ENCODE measurements at places on chromosomes 1 and 21.

DNA sequence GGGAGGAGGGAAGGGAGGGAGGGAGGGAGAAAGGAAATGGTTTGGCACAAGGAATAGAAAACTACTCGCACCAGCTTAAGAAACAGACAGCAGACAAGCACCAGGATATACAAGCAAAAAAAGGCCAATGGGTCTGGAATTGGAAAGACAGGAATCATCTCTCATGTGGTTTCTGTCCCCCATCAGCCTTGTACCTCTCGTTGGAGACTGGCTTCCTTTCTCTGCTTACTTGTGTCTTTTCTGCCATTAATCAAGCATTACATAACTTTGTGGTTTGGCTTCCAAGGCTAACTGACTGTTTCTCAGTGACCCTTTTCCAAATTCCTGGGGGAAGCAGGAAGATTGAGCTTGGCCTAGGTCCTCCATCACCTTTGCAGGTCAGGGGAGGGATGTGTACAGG, 11.8 kb upstream of the RALGPS2 start:
- DNase-seq, result no peak

DNA sequence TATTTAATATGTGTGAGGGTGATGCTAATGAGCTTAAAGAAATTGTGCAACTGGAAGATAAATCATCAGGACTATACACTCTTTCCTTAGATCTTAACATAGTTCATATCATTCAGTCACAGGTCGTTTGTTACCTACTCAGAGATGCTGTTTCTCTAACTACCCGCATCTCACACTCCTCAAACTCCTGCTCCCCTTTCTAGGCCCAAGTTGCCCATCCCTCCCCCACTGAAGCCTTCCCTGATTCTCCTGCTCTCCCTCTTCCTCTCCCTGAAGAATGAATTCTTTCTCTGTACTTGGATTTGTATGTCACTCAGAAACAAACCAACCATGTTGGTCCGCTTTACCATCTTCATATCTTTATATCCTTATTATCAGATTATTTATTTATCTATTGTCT, 9.1 kb downstream of the SH3GLB1 start:
- no peak for DNase-seq

DNA sequence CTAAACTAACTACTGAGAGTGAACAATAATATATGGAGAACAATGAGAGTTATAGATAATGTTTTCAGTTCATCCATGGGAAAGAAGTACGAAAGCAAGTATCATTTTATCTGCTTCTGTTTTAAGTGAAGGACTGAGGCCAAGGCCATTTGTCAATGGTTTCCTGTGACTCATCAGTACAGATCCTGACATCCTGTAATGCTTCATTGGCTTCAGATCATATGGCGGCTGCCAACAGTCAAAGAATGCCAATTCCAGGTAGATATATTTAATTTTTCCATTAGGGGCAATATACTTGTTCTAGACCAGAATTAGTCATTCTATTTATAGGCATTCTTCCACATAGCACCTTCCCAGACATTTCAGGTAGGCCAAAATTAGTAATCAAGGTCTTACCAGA, 97.3 kb downstream of the USH2A start:
- DNase-seq, result peak; percentile 37

DNA sequence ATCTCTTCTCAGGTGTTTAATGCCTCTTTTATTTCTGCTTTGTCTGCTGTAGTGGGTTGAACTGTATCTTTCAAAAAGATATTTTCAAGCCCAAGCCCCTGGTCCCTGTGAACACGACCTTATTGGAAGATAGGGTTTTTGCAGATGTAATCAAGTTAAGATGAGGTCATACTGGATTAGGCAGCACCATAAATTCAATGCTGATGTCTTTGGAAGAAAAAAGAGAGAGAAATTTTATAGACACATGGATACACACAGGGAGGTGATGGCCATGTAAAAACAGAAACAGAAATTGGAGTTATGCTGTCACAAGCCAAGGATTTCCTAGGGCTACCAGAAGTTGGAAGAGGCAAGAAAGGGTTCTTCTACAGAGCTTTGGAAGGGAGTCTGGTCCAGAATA, 301.4 kb downstream of the KCTD3 start:
- DNase-seq, result no peak

GRCh38 chr1:180168786-180169639, 14.3 kb downstream of the QSOX1 start:
- no peak for DNase-seq

- no peak for DNase-seq
Measured at GRCh38 chr1:41792485-41792770, 126.3 kb downstream of the HIVEP3 start.

DNA sequence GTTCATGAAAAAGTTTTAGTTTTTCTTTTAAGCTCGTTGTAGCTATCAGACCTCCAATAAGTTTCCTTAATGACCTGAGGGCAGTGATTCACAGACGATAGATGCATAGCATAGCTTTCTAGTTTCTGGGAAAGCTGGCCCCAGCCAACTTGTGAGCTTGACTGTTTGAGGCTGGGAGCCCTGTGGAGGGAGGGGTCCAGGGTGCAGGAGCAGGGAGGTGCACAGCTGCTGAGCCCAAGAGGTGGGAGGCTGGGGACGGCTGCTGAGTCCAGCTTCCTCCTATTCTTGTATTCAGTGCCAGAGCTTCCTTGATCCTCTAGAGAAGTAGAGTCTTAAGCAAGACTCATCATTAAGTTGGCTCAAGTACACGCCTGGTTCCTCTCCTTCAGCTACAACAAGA, 11.0 kb upstream of the AVPR1B start:
- DNase-seq, result no peak

DNA sequence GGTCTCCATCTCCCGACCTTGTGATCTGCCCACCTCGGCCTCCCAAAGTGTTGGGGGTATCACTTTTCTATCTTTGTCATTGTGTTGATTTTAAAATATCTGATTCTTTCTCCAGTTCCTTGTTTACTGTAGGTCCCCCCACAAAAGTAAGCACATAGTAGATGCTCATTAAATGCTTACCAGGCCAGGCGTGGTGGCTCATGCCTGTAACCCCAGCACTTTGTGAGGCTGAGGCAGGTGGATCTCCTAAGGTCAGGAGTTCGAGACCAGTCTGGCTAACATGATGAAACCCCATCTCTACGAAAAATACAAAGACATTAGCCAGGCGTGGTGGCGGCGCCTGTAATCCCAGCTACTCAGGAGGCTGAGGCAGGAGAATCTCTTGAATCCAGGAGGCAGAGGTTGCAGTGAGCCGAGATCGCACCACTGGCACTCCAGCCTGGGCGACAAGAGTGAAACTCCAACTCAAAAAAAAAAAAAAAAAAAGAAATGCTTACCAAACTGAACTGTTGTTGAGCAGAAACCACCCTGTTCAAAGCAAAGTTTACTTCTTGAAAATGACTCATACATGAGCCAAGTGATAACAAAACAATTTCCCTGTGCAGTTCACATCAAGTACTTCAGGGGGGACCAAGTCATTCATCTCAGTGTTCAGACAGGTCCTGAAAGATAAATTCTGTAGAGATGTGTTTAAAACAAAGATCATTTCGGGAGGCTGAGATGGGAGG, 24.3 kb upstream of the NID1 start:
- DNase-seq, result peak; percentile 36

GRCh38 chr1:12543740-12544154, 74.3 kb downstream of the DHRS3 start:
- no peak for DNase-seq

- peak; percentile 94 for DNase-seq
Measured at GRCh38 chr1:200351826-200352549, 57.8 kb downstream of the ZNF281 start.

DNA sequence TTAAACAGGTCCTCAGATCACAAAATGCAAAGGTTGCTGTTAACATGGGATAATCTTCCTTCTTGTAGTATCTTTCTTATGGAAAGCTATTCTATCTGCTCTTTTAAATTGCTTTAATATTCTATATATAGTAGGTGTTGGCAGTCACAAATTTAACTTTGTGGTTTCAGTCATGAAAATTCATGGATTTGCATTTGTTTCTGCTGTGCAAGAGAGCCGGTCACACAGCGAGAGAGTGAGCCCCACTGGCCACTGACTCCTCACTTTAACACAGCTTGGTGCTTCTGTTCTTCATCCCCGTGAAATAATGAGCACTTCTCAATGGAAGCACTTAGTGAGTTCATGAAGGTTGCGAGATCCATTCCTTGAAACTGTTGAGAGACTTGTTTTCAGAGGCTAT, 18.1 kb upstream of the BMP8A start:
- no peak for DNase-seq

DNA sequence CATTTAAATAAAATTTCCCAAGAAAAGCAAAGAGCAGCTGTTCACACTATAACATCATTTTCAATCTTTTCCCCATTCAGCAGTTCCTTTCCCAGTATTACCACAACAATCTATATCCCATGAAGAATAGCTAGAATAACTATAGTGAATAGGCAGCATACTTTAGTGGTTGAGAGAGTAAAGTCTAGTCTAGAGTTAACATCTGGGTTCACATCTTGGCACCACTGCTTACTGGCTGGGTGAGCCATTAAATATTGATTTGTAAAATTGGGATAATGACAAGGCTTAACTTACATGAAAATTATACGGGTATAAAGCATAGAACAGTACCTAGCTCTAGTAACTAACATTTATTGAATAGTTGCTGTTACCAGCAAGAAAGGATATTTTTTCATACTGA, 14.4 kb downstream of the S100PBP start:
- no peak for DNase-seq

GRCh38 chr21:44088401-44088780, 18.8 kb upstream of the PWP2 start:
- DNase-seq, result no peak

DNA sequence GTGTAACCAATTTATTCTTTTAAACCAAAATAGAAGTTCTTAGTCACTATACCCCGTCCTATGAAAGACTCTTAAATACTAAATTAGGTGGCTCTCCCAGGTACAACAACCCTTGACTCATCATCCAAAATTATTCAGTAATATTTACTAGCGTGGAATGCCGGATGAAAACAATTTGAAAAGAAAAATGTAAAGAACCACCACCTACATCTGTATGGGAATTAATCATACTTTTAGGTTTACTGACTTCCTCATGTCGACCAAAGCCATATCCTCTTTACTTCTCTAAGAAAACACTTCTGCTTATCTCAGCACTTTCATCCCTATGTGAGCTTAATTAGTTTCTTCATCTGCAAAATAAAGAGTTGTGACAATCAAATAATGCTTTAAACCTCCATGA, 139.6 kb downstream of the AKT3 start:
- DNase-seq, result no peak

DNA sequence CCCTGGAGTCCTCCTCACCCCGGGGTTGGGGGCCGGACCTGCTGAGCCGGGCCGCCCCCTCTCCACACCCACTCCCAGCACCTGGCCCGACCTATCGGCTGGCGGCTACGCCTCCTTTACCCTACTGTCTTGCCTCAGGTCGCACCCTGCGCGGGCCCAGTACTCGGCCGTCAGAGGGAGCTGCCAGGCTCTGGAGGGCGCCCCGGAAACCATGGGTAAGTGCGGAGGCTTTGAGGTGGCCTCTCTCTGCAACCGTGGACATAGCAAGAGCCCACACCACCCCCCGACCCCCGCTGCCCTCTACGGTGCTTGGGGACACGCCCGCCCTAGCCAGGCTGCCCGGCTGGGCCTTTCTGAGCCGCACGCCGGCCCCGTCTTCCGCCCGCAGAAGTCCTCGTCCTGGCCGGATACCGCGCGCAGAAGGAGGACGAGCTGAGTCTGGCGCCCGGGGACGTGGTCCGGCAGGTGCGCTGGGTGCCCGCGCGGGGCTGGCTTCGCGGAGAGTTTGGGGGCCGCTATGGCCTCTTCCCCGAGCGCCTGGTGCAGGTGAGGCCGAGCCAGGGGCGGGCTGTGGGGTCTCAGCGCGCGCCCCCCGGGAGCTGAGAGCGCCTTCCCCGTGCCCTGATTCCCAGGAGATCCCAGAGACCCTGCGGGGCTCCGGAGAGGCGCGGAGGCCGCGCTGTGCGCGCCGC, at the start of gene SH3D21:
Gene SH3D21, plus strand, starts transcription at position 159 of the 692 bp plus-strand sequence. Its CDS starts 53 bp downstream, at position 212.
- peak; percentile 22 for DNase-seq

DNA sequence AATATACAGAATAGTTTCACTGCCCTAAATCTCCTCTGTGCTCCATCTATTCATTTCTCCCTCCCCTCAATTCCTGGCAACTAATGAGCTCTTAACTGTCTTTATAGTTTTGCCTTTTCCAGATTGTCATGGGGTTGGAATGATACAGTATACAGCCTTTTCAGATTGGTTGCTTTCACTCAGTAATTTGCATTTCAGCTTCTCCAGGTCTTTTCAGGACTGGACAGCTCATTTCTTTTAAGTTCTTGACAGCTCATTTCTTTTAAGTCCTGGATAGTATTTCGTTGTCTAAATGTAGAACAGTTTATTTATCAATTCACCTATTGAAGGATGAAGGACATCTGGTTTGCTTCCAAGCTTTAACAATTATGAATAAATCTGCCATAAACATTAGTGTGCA, 22.6 kb downstream of the KRTAP21-3 start:
- DNase-seq, result no peak

- DNase-seq, result peak; percentile 93
Measured at GRCh38 chr1:67618285-67619018, 66.5 kb upstream of the GADD45A start.

DNA sequence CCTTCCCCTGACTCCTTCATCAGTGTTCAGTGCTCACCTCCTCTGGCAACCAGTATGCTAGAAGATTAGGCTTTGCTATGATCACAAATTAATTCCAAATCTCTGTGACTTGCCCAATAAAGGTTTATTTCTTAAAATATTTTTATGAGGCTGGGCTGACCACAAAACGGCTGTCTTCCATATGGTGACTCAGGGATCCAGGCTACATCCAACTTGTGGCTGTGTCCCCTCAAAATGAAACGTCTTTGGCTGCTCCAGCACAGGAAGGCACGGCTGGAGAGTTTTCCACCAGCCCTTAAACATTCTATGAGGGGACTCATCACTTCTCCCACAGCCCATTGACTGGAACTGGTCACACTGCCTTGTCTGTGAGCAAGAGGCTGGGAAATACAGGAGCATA, 131.5 kb downstream of the HUNK start:
- DNase-seq, result no peak

- no peak for DNase-seq
Measured at GRCh38 chr21:41086569-41086968, 81.4 kb upstream of the BACE2 start.

- DNase-seq, result no peak
Measured at GRCh38 chr21:33695813-33696212, 53.5 kb downstream of the ITSN1 start.

GRCh38 chr1:23211955-23212354, 5.3 kb downstream of the HTR1D start:
- no peak for DNase-seq

- DNase-seq, result no peak
Measured at GRCh38 chr1:60101516-60101915, 27.9 kb upstream of the C1orf87 start.

DNA sequence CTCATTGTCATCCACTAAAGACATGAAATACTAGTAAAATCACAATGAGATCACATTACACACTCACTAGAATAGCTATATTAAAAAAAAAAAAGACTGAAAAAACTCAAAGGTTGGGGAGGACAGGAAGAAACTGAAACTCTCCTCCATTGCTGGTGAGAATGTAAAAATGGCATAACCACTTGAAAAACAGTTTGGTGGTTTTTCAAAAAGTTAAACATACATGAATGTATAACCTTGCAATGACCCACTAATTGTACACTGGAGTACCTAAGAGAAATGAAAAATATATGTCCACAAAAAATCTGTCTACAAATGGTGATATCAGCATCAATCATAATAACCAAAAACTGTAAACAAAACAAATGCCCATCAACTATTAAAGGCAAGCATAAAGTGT, 44.0 kb downstream of the NRIP1 start:
- DNase-seq, result no peak

All from astrocyte of the spinal cord (primary cell).